Glutamatergic neuron (in vitro differentiated cells): ENCODE measurements at places on chromosomes 3 and 15. TPM values are rescaled to one million over a fixed set of nuclear protein-coding genes. Genes with fewer than 3 reads are reported as not detected.
A peak's percentile ranks its signal among the peaks of the same experiment; 100 is the strongest.

GRCh38 chr3:127053979-127054378, 71.1 kb downstream of the PLXNA1 start:
- no peak for DNase-seq
- no peak overlapping the region for H3K4me3 ChIP-seq
- no peak overlapping the region for H3K27ac ChIP-seq
- peaks cover 3% of the 10 kb centered on the region for H3K27me3 ChIP-seq

The EPHB1 gene
- 16.3 TPM for total RNA-seq

DNA sequence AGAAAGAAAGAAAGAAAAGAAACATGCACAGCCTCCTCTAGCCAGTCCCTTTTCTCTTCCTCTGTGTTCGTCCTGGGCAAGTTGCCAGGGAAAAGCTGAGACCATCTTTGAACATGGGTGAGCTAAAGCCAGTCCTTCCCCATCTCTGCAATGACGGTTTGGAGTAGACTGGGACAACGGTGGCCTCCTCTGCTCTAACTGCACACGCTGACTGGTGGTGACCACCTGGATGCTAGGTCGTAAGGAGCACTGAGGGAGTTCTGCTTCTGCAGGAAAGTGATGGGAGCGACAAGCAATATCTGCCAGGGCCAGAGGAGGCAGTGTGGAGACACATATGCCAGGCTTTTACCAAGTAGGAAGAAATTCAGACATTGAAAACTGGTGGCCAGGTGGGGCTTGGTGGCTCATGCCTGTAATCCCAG, 111.7 kb downstream of the NUP210 start:
- peak; percentile 71 for DNase-seq
- H3K36me3 ChIP-seq = no peaks in the 10 kb centered on the region
- no peaks in the 10 kb centered on the region for H3K27me3 ChIP-seq
- H3K4me3 ChIP-seq = no peak overlapping the region

GRCh38 chr3:158505117-158505516, 65.9 kb upstream of the MLF1 start:
- peaks cover 7% of the 10 kb centered on the region for H3K36me3 ChIP-seq
- peaks cover 2% of the 10 kb centered on the region for H3K4me1 ChIP-seq
- no peak for DNase-seq
- H3K27me3 ChIP-seq = no peaks in the 10 kb centered on the region

DNA sequence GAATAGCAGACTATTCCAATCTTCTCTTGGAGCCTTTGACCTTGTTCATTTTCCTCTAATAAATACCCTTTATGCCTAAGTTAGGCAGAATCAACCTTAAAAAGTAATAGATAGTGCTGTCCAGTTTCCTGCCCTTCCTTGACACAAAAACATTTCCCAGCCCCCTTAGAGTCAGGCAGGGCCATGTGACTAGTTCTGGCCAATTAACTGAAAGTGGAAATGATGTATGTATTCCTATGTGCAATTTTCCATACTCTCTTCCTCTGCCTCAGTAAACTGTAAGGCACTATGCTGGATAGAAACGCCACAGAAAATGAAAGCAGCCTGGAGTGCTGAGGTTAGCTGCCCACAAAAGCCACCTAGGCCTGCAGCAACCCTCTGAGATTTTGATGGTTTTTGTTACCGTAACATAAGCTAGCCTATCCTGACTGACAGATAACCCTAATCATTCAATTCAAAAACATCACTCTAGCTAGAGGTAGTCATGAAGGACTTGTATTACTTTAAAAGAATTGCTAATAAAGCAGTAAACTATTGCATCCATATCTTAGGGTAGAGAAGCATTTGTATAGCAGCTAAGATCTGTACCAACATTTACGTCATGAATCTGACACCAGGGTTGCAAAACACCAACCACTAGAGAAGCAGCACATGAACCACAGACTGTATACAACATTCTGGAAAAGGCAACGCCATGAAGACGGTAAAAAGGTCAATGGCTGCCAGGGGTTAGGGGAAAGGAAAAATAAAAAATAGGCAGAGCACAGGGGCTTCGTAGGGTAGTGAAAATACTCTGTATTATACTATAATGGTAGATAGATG, 112.9 kb downstream of the ULK4 start:
- H3K27ac ChIP-seq = no peak overlapping the region
- no peaks in the 10 kb centered on the region for H3K27me3 ChIP-seq
- H3K4me1 ChIP-seq = no peaks in the 10 kb centered on the region
- H3K4me3 ChIP-seq = no peak overlapping the region

GRCh38 chr3:56197259-56197965, 270.9 kb downstream of the ERC2 start:
- H3K4me3 ChIP-seq = no peak overlapping the region
- no peaks in the 10 kb centered on the region for H3K36me3 ChIP-seq
- no peaks in the 10 kb centered on the region for H3K27me3 ChIP-seq
- no peak overlapping the region for H3K27ac ChIP-seq

GRCh38 chr15:39869858-39870515, 50.1 kb downstream of the GPR176 start:
- DNase-seq = no peak
- no peaks in the 10 kb centered on the region for H3K36me3 ChIP-seq
- H3K4me1 ChIP-seq = peaks cover 7% of the 10 kb centered on the region
- H3K4me3 ChIP-seq = no peak overlapping the region

DNA sequence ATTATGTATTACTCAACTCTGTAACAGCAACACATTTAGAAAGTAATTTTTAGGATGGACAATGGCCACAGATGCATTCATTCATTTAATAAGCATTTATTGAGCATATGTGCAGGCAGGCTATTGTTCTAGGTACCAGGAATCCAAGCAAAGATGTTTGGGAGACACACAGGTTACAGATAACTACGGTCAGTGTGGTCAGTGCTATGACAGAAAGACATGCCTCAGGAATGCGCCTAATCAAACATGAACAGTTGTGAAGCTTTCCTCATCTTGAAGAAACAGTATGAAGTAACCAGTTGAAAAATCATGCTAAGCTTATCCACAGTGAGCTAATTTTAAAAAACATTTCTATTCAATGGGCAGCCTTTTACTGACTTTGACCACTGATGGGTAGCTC, 155.4 kb upstream of the CCDC54 start:
- no peaks in the 10 kb centered on the region for H3K4me1 ChIP-seq
- no peak overlapping the region for H3K27ac ChIP-seq
- H3K4me3 ChIP-seq = no peak overlapping the region
- no peaks in the 10 kb centered on the region for H3K27me3 ChIP-seq

The AMOTL2 gene
- 38.1 TPM for total RNA-seq

The GOLGA6B gene
- not detected for total RNA-seq

DNA sequence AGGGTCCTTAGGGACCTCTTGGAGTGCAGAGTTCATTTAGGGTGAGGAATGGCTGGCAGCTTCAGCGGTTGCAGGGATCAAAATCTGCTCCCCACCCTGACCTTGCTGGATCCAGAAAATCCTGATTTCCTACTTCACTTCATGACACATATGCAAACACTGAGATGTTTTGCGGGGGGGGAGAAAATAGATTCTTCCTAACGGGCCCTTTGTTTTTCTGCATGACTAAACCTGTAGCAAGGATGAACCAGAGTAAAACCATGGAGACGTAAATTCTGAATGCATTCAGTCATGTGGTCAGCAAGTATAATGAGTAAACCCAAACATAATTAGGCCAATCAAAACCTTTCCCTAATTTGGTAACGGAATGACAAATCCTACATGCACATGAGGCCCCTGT, 20.0 kb upstream of the RBP1 start:
- no peak overlapping the region for H3K27ac ChIP-seq
- H3K27me3 ChIP-seq = no peaks in the 10 kb centered on the region
- no peaks in the 10 kb centered on the region for H3K36me3 ChIP-seq
- peaks cover 20% of the 10 kb centered on the region for H3K4me1 ChIP-seq
- no peak overlapping the region for H3K4me3 ChIP-seq

GRCh38 chr3:179244878-179245277, 6.0 kb downstream of the KCNMB3 start:
- no peak for DNase-seq
- H3K27me3 ChIP-seq = no peaks in the 10 kb centered on the region
- H3K36me3 ChIP-seq = peaks cover 5% of the 10 kb centered on the region

The SCAMP2 gene
- total RNA-seq = 35.6 TPM

The CCK gene
- not detected for total RNA-seq

The DCLK3 gene
- total RNA-seq = not detected

- H3K27ac ChIP-seq = no peak overlapping the region
- H3K36me3 ChIP-seq = no peaks in the 10 kb centered on the region
- H3K27me3 ChIP-seq = no peaks in the 10 kb centered on the region
Measured at GRCh38 chr3:121757087-121757811, 7.7 kb upstream of the GOLGB1 start.

DNA sequence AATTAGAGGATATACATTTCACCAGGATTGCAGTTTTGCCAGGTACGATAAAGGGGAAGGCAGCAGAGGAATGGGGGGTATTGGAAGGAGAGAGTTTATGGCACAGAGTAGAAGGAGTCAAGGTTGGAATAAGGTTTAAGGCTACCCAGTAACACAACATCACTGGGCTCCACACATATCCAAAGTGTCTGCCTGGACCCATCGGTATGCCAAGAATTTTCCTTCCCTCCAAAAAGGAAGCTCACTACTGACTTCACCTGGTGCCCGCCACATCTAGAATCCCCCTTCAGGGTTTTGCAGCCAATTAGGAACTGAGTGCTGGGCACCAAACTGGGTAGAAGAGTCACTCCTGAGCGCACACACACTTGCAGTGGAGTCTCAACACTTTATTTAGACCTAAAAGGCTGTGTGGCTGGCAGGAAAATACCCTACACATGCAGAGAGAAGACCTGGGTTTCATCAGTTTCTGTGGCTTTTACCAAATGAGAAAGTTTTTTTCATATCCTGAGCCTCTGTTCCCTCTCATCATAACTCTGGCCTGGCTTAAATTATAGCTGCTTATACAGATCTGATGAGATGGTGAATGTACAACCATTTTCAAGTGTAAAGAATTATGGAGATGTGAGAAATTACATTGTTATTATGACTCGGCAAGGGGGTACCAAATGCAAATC, 190.8 kb upstream of the LPP start:
- no peaks in the 10 kb centered on the region for H3K4me1 ChIP-seq
- no peak overlapping the region for H3K27ac ChIP-seq
- no peak for DNase-seq
- H3K27me3 ChIP-seq = no peaks in the 10 kb centered on the region
